ENCODE measurements at places on chromosomes 7 and 10.

- no peak for DNase-seq
These were observed 105.7 kb downstream of the PHTF2 start for GRCh38 chr7:77904252-77904651.

GRCh38 chr7:156156734-156157408 lies 344.6 kb upstream of the SHH start:
- no peak for DNase-seq

GRCh38 chr7:105643851-105644250 lies 62.6 kb upstream of the EFCAB10 start:
- DNase-seq, result no peak

GRCh38 chr10:70890917-70891431 lies 2.6 kb upstream of the PCBD1 start:
- no peak for DNase-seq

- DNase-seq, result no peak
These were observed 2.4 kb upstream of the MOSPD3 start for GRCh38 chr7:100609958-100610357.

GRCh38 chr7:80185571-80185970 lies 50.9 kb downstream of the GNAI1 start:
- DNase-seq, result no peak

DNA sequence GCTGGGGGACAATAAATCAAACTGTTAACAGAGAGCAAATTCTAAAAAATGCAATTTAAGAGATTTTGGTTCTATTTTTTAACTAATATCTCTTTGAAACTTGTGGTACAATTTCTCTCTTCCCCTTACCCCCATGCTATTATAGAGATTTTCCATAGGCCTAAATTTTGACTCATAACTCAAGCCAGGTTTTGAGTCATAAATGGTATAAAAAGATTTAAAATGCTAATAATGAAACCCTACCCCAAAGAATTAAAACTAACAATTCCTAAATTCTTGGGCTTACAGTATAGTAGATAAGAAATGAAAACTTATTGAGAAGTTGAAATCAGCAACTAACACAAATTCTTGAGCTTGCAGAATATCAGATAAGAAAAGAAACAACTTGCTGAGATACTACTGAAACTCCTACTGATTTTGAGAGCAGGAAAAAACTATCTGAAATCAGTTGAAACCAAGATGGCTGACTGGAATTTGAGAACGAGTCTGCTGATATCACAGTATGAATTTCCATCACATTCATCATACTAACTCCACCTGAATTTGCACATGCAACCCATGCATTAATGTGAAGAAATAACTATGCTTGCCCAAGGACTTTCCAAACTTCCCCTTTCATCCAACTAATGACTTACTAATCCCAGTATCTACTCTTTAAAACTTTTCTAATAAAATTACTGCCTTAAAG lies 36.3 kb downstream of the POT1 start:
- no peak for DNase-seq

DNA sequence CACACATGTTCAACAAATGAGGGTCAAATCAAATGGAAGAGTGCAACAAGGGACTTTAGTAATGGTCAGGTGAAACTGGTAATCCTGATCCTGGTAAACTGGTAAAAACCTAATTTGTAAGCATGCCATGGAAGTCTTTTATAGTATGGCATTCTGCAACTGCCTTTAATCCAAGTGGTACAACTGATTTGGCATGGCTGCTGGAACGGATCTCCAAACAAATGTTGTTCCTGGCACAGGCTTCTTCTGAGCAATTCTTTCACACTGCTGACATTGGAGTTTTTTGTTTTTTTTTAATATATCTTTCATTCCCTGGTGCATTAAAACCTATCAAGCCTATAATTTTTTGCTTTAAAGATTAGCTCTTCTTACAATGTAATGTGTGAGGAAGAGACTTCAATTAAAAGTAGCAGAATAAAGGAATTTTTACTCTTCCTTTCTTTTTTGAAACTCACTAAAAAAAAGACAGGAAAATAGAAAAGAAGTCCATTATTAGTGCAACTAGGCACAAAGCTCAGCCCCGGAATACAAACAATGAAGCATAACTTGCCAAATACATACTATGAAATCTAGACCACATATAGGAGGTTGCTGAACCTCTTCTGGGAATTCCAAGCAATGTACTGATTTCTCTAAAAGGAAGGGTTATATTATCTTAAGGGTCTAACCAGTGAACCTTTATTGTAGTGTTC lies 79.3 kb upstream of the OIT3 start:
- DNase-seq, result no peak

- DNase-seq, result no peak
These were observed 557.5 kb upstream of the PCDH15 start for GRCh38 chr10:55358539-55358938.

DNA sequence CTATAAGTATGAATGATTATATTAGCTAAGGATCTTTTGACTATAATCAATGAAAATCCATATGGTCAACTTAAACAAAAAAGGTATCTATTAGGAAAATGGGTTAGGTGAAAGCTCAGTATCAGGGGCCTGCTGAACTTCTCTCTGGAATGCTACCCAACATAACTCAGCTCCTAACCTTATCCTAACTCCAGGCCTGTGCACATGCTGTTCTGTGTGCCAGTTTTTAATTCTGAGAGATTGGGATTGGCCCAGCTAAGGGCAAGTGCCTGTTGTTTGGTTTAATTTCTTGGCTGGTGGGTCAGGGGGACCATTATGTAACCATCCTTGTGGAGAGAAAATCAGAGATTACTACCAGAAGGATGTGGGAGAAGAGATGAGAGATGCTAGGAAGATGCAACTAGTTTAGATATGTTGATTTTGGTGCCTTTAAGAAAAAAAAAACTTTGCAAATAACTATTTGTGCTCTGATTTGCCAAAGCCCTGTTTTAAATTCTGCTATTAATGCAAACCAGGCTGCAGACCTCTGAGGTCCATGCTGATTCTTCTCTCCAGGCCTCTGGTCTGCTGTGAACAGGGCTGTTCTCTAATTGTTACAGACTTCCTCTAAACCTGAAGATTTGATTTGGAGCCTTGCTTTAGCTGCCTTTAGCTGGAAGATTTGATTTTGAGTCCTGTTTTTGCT lies 23.9 kb upstream of the HDAC9 start:
- no peak for DNase-seq

- no peak for DNase-seq
These were observed 24.1 kb upstream of the FAM180A start for GRCh38 chr7:135772639-135773222.

DNA sequence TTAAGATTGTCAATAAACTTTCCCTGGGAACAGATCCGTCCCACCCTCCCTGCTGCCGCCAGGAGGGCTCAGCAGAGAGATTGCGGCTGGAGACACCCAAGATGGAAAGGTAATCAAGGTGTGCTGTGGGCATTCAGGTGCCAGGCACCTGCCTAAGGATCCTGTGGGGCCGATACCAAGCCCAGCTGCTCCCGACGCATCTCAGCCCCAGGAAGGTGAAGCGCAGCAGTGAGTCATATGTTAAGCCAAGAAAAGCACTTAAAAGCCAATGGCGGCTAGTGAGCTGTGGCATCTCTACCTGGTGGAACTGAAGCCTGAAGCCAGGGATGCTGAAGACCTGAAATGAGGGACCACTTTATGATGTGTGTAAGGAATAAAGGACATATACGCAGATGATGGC lies 6.1 kb downstream of the WDR86 start:
- no peak for DNase-seq

DNA sequence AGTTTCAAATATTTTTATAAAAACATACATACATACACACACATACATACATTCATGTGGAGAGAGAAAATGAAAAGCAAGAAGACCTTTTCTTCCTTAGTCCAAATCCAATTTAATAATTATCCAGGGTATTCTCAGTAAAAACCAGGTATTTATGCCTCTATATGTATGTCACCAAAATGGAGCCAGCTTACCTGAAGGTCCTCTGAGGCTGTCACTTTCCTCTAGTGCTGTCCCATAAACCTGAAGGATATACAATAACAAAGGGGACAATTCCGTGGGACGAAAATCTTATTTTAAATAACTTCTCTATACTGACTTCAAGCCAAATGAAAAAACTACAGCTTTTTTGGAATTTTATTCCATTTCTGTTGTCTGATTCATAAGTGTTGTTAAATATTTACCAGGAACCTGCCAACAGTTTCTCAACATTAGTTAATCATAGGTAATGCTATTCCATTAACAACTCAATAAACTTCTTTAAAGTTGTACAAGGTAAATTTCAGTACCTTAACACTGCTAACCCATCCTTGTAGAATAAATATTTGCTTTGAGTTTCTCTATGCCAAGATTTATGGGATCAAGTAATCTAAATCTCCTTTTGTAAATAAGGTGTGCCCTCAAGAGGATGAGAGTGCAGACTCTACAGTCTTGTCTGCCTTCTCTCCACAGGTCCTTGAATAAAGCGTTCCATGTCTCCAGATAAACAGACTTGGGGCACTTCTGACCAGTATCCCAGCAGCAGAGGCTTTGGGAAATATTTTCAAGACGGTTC lies 260.3 kb downstream of the AHR start:
- DNase-seq, result no peak

GRCh38 chr7:17685141-17685540 lies 255.2 kb downstream of the SNX13 start:
- no peak for DNase-seq

DNA sequence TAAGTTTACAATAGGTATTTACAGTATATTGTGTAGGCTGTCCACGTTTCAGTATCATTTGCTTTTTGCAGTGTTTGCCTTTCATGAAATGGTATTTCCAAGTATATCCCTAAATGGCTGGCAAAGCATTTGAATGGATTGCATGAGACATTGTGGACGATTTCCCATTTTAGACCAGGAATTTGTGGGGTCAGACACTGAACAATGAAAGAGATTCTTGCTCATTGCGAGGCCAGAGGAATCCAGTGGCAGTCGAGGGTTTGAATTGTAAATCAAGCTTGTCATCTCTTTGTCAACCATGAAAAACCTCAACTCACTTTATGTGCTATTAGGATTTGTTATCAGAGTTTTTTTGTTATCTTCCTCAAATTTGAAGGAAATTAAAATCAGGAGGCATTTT lies 70.8 kb downstream of the CREB5 start:
- DNase-seq, result no peak

GRCh38 chr10:7986851-7987250 lies 67.6 kb upstream of the GATA3 start:
- DNase-seq, result no peak

DNA sequence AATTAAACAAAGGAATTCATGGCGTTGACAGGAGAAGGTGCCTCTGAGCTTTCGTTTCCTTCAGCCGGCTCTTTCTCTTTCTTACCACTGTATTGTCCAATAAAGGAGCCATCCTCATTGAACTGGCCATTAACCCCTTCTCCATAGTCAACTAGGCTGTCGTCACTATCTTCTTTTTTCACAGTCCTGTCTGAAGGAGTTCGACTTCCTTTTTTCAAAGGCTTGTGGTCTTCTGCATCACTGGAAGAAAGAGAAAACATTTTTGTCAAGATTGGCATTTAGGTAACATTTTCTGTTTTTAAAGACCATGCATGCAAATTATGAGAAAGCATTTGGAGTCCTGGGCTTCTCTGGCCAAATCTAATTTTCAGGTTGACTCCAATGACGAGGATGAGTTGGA lies 19.7 kb upstream of the LAMB4 start:
- no peak for DNase-seq

DNA sequence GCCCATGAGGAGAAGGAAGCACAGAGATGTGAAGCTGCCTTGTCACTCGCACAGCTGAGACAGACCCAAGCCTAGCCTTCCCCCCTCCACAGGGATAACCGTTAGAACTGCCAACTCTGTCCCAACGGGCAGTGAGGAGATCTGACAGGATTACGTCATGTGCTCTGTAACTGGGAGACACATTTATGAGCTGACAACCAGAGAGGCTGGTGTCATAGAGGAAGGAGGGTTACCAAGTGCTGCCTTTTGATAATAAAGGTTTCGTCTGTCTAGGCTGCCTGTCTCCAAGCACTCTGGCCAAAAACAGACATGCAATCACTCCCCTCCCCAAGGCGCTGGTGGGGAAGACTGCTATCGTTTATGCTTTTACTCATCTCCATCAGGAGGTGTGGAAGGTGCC lies 165.9 kb downstream of the PLXNA4 start:
- DNase-seq, result no peak

- DNase-seq, result no peak
These were observed 78.4 kb downstream of the IPMK start for GRCh38 chr10:58189269-58189668.

GRCh38 chr10:3196958-3197347 lies 24.4 kb upstream of the PITRM1 start:
- no peak for DNase-seq

GRCh38 chr10:14507781-14508180 lies 177.1 kb upstream of the FRMD4A start:
- no peak for DNase-seq

DNA sequence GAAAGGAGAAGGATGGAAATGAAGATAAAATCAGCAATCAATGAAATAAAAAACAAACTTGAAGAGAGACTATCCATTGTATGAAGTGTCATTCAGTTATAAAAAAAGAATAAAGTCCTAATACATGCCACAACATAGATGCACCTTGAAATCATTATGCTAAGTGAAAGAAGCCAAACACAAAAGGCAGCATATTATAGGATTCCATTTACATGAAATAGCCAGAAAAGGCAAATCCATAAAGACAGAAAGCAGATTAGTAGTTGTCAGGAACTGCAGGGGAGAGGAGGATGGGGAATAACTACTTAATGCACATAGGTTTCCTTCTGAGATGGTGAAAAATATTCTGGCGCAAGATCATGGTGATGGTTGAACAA lies 6.6 kb upstream of the PON1 start:
- DNase-seq, result no peak

DNA sequence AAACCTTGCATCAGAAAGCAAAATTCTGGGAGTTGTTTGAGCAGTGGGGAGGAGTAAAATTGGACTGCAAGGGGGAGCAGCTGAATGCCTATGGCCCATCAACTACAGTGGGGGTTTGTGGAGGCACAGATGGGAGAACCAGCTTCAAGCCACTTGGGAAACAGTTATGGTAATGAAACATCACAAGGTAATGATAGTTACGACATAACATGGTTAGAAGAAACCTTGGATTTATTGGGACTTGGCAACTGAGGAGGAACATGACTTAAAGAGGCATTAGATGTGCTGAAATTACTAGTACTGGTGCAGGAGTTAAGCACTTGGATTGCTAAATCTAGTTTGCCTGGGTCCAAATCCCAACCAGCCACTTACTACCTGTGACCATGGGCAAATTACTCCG lies 868.4 kb downstream of the KCNMA1 start:
- DNase-seq, result no peak

DNA sequence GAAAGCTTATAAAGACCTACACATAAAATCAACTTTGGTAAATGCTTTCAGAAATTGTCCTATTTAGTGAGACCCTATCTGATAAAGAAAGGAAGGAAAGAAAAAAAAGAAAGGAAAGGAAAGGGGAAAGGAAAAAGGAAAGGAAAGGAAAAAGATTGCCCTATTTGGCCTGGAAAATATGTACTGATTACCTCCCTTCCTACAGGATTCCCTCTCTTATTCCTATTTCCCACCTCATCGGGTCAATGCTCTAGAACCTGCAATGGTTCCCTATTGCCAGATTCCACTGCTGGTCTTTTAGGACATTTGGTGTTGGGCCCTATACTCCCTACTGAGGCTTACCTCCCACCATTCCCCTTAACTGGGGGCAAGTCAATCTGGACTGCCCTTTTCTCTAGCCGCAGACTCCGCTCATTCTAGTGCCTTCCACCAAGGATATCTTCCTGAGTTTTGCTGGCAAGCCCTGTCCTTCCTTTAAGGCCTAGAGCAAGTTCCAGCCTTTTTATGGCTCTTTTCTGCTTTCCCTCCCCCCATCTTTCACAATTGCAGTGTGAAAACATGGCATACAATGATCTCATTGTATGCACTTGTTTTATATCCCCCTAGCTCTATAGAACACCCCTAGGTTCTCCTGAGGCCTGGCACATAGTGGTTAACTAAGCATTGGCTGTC lies 4.4 kb downstream of the DDIT4 start:
- no peak for DNase-seq

Data from stimulated activated CD4-positive, alpha-beta T cell treated with anti-CD3 and anti-CD28 coated beads, Interleukin-15, amount 100 ng/mL, for 1 hour (primary cell).